Naive B cell (primary cell): ENCODE measurements at places on chromosomes 13 and 19. TPM values are rescaled to one million over a fixed set of nuclear protein-coding genes. Genes with fewer than 3 reads are reported as not detected.

DNA sequence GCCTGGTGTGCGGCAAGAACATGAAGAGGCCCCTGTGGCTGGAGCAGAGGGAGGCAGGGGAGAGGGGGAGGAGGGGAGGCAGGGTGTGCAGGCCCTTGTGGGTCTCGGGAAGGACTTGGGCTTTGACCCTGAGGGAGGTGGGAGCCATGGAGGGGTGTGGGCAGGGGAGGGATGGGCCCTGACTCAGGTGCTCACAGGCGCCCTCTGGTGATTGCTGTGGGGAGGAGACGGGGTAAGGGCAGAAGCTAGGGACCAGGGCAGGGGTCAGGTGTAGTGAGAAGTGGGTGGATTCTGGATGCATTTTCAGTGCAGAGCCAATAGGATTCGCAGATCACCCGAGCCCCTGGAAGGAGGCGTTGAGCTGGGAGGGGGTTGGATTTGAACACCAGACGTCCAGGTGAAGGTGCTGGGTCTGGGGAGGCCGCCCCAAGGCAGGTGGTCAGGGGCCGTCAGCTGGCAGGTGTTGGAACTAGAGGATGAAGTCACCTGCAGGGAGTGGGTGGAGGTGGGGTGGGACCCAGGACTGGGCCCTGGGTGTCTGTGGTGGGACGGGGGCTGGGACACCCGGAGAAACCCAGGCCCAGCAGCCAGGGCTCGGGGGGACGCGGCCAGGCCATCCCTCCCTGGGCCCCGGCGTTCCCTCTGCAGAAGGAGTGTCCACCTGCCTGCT is 185.4 kb downstream of the KDM4B start:
- DNase-seq = peak; percentile 56
- H3K27ac ChIP-seq = peak overlapping the region; percentile 90
- no peaks in the 10 kb centered on the region for H3K36me3 ChIP-seq
- H3K4me1 ChIP-seq = peaks cover 11% of the 10 kb centered on the region

DNA sequence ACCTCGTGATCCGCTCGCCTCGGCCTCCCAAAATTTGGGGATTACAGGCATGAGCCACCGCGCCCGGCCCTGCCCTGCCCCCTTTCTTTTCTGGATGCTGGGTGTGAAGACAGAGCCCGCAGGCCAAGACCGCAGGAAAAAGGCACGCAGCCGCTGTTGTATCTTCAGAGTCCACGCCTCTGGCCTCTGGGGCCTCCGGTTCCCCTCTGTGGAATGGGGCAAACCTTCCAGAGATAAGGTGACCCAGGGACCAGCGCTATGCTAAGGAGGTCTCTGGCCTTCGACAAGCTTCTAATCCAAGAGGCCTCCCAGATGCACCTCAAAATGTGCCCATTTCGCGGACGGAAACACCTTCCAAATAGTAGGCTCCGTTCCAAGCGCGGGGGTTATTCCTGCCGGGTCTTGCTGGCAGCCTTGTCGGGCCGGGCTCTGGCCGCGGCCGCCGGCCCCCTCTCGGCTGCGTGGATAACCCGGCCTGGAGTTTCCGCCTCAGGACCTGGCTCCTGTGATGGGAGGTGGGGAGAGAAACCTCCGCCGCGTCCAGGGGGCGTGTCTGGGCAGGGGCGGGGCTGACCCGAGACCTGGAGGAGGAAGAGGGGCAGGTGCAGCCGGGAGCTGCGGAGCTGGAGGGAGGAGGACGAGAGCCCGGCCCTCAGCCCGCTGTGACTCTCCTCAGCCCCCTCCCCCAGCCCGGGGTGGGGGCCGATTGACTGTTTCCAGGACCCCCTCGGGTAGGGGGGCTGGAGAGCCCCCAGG is 13.1 kb downstream of the TJP3 start:
- H3K27me3 ChIP-seq = no peaks in the 10 kb centered on the region
- no peak overlapping the region for H3K27ac ChIP-seq
- peak; percentile 76 for DNase-seq
- peaks cover 17% of the 10 kb centered on the region for H3K4me1 ChIP-seq
- peak overlapping the region; percentile 80 for H3K4me3 ChIP-seq
- no peaks in the 10 kb centered on the region for H3K36me3 ChIP-seq

DNA sequence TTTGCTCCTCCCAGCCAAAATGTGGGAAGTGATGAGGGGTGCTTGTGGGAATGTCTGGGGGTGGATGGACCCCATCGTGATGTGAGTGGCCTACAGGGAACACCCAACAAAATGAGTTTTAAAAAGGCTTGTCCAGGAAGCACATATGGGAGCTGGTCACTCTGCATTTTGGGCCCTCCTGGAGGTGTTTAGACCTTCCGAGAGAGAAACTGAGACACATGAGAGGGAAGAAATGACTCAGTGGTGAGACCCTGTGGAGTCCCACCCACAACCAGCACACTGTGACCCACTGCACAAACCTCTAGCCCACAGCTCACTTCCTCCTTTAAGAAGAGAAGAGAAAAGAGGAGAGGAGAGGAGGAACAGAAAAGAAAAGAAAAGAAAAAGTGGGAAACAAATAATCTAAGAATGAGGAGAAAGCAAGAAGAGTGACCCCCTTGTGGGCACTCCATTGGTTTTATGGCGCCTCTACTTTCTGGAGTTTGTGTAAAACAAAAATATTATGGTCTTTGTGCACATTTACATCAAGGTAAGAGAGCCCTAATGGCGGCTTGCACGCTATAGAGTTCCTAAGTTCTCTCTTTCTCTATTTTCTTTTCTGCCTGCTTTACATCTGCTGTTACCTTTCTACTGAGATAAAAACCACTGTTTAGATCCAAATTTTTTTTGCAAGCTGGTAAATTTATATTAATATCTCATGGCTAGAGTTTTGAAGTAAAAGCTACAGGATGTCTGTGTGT is 13.3 kb upstream of the LILRB1 start:
- no peaks in the 10 kb centered on the region for H3K36me3 ChIP-seq
- DNase-seq = peak; percentile 51
- H3K27ac ChIP-seq = peak overlapping the region; percentile 90
- no peaks in the 10 kb centered on the region for H3K27me3 ChIP-seq
- H3K4me3 ChIP-seq = peak overlapping the region; percentile 95

GRCh38 chr13:107211073-107211472 is 643.1 kb upstream of the ARGLU1 start:
- DNase-seq = peak; percentile 1
- H3K4me1 ChIP-seq = no peaks in the 10 kb centered on the region
- no peaks in the 10 kb centered on the region for H3K36me3 ChIP-seq
- no peak overlapping the region for H3K27ac ChIP-seq
- H3K27me3 ChIP-seq = peaks cover 8% of the 10 kb centered on the region

DNA sequence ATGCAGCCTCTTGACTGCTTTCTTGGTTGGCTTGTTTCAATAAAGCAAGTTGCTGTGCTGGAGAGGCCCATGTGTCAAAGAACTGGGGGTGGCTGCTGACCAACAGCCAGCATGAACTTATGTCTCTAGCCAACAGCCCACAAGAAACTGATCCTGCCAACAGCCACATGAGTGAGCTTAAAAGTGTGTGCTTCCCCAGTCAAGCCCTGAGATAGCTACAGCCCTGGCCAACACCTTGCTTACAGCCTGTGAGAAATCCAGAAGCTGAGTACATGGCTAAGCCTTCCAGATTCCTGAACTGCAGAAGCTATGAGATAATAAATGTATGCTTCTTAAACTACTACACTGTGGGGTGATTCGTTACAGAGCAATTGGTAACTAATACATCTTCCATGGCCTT is 38.9 kb upstream of the IPO5 start:
- H3K27me3 ChIP-seq = peaks cover 14% of the 10 kb centered on the region
- no peak overlapping the region for H3K27ac ChIP-seq
- peaks cover 3% of the 10 kb centered on the region for H3K36me3 ChIP-seq

DNA sequence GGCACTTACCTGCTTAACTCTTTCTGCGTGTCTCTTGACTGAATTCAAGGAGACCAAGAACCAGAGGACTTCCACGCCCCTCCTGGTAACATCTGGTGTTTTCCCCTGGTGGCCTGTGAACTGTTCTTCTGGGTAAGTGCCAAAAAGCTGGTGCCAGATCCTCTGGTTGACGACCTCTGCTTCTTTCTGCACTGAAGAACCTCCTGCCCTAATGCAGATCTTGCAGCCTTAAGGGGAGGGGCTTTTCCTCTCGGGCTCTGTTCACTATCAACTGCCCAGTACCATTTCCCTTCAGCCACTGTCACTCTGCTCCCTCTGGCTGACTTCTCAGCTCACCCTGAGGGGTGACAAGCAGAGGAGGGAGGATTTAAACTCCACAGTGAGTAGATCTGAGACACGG is 6.1 kb upstream of the ERVV-1 start:
- no peaks in the 10 kb centered on the region for H3K36me3 ChIP-seq
- H3K4me1 ChIP-seq = no peaks in the 10 kb centered on the region
- H3K27ac ChIP-seq = no peak overlapping the region
- H3K27me3 ChIP-seq = no peaks in the 10 kb centered on the region

DNA sequence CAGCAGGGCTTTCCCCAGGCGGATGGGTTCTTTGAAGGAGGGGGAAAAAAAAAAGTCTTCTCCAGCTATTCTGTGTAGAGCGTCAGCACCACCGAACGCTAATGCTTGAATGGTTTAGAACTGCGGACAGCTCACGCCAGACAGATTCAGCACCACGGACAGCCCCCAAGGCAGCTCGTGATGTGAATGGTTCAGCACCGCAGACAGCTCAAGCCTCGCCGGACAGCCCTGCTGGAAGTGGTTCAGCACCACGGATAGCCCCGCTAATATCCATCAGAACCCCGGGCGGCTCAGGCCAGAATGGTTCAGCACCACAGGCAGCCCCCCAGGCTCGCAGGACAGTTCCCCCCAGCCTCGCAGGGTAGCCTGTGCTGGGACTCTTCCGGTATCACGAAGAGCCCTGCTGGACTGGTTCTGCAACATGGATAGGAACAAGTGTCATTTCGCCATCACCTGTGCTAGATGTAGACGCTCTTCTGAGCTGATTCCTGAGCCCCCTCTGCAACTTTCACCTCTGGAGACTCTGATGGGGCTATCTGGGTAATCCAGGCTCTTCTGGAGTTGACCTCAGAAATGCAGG is 4.9 kb upstream of the SMIM17 start:
- peaks cover 26% of the 10 kb centered on the region for H3K36me3 ChIP-seq
- H3K27me3 ChIP-seq = no peaks in the 10 kb centered on the region
- no peak overlapping the region for H3K4me3 ChIP-seq
- DNase-seq = peak; percentile 15

DNA sequence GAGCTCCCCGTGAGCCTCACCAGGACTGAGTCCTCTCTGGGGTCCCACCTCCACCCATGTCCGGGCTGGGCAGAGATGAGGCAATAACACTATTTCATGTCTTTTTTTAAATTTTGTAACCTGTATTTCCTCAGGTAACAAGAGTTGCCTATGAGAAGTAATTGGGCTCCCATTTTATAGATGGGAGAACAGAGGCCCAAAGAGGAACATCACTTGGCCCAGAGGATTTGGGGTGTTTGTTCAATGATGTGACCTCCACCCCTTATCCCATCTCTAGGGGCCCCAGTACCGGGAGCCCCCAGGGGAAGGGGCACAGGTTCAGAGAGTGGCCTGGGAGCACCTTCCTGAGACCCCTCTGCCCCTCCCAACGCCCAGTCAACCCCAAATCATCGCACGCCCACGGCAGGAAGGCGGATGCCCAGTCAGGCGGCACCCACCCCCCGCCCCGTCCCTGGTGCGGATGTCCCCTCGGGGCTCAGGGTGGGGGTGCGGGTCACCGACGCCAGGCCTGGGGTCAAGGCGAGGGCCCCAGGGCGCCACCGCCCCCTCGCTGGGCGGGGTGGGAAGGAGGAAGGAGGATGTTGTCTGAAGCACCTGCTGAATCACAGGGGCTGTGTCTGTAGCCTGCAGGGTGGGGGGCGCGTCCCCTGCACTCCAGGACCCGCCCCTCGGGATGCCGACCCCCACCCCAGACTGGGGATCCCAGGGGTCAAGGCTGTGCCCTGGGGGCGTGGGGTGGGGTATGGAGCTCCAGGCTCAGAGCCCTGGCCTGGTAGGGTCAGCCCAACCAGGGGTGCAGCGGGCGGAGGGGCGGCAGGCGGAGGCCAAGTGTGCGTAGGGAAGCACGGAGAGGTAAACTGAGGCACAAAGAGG is 9.0 kb upstream of the CIRBP start:
- DNase-seq = peak; percentile 82
- H3K27ac ChIP-seq = peak overlapping the region; percentile 99
- H3K27me3 ChIP-seq = no peaks in the 10 kb centered on the region
- H3K4me1 ChIP-seq = peaks cover 53% of the 10 kb centered on the region

- H3K27me3 ChIP-seq = peaks cover 6% of the 10 kb centered on the region
- peak within 1 kb of the TSS; percentile 12 for H3K4me3 ChIP-seq
- H3K27ac ChIP-seq = no peak within 1 kb of the TSS
- H3K4me1 ChIP-seq = peaks cover 5% of the 10 kb centered on the region
- H3K36me3 ChIP-seq = no peaks in the 10 kb centered on the region
Observed at GRCh38 chr19:35704218-35704617, at the start of gene ZBTB32. TSS of gene ZBTB32 (plus strand) at chr19:35704558. CDS start at chr19:35714627, 10,069 bp downstream.

- H3K4me3 ChIP-seq = no peak overlapping the region
- peaks cover 26% of the 10 kb centered on the region for H3K4me1 ChIP-seq
- no peaks in the 10 kb centered on the region for H3K36me3 ChIP-seq
Observed at GRCh38 chr19:12840091-12841079, 2.1 kb downstream of the MAST1 start.

DNA sequence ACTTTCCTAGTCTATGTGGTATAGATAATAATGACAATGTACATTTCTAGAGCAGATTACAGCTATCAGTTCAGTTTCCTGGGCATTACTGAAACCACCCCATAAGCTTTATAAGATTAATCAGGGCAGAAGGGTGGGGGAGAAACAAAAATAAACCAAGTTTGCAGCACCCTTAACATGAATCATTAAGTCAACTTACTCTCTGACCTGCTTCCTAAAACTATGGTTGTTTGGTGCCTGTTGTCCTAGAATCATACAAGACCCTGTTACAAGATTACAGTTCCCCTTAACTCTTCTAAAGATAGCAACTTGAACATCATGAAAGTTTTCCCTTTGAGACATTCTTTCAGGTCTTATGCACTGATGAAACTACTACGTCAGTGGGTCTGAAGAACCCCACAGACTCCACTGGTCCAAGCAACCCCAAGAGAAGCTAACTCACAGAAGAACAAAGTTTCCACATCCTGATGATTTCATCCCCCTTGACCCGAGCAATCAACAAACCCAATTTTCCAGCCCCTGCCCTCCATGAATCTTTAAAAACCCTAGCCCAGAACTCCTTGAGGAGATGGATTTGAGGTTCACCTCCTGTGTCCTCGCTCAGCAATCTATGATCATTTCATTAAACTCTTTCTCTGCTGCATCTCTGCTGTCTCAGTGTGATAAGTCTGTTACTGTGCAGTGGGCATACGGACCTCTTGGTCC is 336.5 kb downstream of the FOXO1 start:
- no peak overlapping the region for H3K4me3 ChIP-seq
- H3K4me1 ChIP-seq = peaks cover 32% of the 10 kb centered on the region
- no peak for DNase-seq
- H3K27me3 ChIP-seq = no peaks in the 10 kb centered on the region
- H3K36me3 ChIP-seq = no peaks in the 10 kb centered on the region
- H3K27ac ChIP-seq = no peak overlapping the region

- peak overlapping the region; percentile 66 for H3K27ac ChIP-seq
- H3K27me3 ChIP-seq = no peaks in the 10 kb centered on the region
- H3K4me1 ChIP-seq = peaks cover 14% of the 10 kb centered on the region
- no peak overlapping the region for H3K4me3 ChIP-seq
- peaks cover 8% of the 10 kb centered on the region for H3K36me3 ChIP-seq
Observed at GRCh38 chr13:40024967-40025714, 369.7 kb downstream of the COG6 start.

- H3K4me1 ChIP-seq = peaks cover 55% of the 10 kb centered on the region
- DNase-seq = peak; percentile 90
- peak overlapping the region; percentile 85 for H3K4me3 ChIP-seq
- no peaks in the 10 kb centered on the region for H3K36me3 ChIP-seq
- no peaks in the 10 kb centered on the region for H3K27me3 ChIP-seq
- peak overlapping the region; percentile 79 for H3K27ac ChIP-seq
Observed at GRCh38 chr19:12722566-12723380, 959 bp downstream of the TNPO2 start.

NLRP11 gene
- 0.16 TPM for polyA plus RNA-seq

NKPD1 gene
- polyA plus RNA-seq = not detected

CGB7 gene
- not detected for polyA plus RNA-seq

ATP7B gene
- polyA plus RNA-seq = not detected

MKNK2 gene
- 51.1 TPM for polyA plus RNA-seq

ZNF575 gene
- 0.39 TPM for polyA plus RNA-seq

SIGLEC10 gene
- 57.5 TPM for polyA plus RNA-seq
